Stimulated activated CD8-positive, alpha-beta memory T cell treated with anti-CD3 and anti-CD28 coated beads, Interleukin-7, amount 100 ng/mL, for 1 hour (primary cell): ENCODE measurements at places on chromosomes 7 and 10.

DNA sequence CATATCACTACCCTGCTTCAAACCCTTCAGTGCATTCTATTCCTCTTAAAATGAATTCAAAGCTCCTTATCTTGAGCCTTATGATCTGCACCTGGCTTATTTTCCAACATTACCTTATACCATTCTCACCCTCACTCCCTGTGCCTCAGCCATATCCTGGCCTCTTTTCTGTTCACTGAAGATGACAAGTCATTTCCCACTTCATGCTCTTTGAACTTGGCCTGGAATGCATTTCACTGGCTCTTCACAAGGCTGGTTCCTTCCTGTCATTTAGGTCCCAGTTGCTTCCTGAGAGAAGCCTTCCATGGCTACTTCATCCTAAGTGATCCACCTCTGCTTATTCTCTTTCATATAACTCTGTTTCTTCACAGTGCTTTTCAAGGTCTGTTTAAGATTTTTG, 3.2 kb upstream of the LIPF start:
- no peak for DNase-seq

DNA sequence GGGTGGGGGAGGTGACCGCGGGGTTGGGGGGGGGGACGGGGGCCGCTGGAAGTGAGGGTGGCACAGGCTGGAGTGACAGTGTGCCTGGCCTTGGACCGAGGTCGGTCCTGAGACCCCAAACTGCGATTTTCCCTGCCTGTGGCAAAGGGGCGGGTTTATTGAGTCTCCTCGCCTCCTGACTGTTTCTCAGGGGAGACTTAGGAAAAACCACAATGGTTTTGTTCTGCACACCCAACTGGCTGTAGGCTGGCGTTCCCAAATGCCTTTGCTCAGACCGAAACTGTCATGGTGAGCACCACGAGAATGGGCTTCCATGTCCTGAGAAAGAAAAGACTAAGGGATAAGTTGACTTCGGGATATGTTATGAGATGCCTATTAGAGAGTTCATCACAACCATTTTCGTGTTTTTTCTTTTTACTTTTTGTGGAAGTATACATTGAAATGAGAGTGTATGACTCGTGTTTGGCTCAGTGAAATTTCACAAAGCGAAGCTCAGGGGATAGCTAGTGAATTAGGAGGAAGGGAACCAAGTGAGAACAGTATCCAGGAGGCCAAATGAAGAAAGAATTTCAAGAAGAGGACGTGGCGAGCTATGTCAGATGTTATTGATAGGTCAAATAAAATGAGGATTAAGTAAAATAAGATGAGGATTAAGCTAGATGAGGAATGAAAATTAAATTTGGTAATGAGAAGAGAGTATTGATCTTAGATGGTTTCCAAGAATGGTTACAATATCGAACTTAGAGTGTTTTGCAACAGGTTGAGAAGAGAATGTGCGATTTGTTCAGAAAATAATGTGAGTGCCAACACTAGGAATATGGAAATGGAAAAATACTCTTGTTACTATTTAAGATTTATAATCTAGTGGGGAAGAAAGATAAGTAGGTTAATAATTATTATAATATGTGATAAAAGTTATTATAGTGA, 918 bp downstream of the NET1 start:
- DNase-seq: no peak

DNA sequence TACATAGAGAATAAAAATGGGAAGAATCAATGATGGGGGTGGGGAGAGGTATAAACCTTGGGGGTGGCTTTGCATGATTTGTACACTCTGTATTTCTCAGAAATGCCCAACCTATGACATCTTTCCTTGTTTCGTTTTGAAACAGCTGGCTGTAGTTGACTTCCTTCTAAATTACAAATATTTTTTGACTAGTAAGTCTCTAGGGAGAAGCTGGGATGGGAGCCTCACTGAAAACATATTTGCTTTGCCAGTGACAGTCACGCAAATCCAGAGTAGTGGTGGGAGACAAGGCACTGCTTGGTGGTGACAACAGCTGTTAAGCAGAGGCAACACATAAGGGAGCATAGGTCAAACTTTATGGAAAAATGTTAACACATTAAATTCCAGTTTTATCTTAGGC, 440.5 kb downstream of the SEMA3D start:
- no peak for DNase-seq

GRCh38 chr7:69906283-69906995, 308.2 kb downstream of the AUTS2 start:
- no peak for DNase-seq

- no peak for DNase-seq
Observed at GRCh38 chr7:37083311-37084096, 359.2 kb upstream of the AOAH start.

DNA sequence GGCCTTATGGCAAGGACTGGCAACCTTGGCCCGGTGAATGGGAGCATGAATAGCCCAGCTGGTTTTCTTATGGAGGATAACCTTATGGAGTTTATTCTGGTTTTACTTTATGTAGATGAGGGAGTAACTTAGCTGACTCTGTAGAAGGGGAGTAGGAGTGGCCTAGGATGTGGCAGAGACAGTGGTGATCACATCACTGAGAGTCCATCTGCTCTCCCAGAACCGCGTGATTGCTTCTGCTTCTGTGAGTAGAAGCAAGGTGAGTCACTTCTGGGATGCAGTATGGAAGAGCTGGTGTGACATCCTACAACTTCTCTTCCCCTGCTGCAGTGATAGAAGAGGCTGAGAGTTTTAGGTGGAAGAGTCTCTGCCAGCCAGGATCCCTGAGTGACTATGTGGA, 129.2 kb downstream of the RPS24 start:
- no peak for DNase-seq

DNA sequence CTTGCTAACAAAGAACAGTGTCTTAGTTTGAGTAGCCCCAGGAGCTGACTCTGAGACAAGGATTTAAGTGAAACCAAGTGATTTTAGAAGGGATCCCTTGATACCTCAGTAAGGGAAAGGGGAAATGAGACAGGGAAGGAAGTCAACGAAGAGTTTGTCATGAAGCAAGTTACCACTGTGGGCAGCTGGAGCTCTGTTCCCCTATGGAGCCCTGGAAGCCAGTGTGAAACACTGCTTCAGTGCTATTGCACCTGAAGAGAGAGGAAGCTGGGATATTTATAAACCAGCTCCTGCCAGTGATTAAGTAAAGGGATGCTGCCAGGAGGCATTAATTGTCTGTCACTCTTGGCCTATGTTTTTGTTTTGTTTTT, 58.9 kb upstream of the WAPL start:
- no peak for DNase-seq

GRCh38 chr7:19620470-19620869, 88.4 kb downstream of the POLR1F start:
- no peak for DNase-seq

- no peak for DNase-seq
Observed at GRCh38 chr10:19518632-19519031, 297.6 kb upstream of the PLXDC2 start.

GRCh38 chr7:135193615-135194081, 17.7 kb downstream of the WDR91 start:
- no peak for DNase-seq

GRCh38 chr10:129742742-129743550, 221.1 kb downstream of the EBF3 start:
- DNase-seq: no peak

DNA sequence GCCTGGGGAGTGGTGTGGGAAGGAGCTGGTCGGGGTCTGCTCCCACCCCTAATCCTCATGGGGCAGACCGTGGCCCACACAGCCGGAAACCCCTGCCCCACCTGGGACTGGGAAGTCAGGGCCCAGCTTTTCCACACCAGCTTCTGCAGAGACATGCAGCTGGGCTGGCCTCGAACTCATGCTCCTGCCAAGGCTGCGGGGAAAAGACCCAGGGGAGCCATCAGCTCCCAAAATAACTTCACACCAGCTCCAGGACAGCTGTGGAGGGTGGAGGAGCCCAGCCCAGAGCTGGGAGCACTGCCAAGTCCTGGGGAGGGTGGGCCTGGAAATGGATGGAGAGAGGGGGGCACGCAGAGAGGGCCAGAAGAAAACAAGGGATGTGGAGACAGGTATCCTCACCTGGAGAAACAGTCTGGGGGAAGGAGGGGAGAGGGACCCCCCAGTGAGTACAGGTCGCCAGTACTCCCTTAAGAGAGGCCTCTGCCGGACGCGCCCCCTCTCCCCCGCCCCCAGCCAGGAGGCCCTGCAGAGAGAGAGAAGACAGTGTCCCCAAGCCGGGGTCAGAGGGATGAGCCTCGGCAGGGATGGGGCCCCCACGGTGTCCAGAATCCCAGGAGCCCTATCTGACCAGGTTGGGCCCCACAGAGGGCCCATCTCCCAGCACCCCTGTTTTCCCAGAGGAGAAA, 11.5 kb upstream of the GRIFIN start:
- no peak for DNase-seq

DNA sequence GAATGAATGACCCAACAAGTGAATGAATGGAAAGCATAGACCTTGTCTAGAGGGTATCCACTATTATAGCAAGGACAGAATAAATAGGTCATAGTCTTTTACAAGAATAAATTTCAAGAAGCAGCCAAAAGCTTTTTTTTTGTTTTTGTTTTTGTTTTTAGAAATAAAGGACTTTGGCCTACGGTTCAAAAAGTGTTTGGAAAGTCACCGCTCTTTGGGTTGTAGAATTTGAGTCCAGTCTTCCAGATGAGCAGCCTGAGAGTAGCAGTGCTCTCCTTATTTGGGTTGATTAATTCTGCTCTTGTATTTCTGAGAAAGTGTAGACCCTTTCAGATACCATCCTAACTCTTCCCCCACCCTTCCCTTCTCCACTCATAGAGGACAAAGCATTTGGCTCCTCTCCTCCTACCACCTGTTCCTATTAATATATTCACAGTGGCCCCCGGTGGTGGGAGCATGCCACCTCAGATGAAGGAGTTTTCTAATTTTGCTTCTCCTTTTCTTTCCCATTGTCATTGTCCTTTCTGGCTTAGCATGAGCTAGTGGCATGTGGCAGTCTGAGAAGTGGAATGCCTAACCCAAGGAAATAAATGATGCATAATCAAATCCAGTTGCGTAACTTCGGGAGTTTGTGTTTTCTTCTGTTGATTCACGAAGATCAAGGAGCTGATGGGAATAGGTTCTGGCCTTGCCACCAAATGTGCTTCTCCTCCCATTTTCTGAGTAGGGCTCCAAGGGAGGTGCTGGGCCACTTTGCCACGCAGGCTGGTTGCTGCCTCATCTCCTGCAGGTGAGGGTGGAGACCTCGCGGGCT, 114.7 kb downstream of the CHN2 start:
- no peak for DNase-seq

- no peak for DNase-seq
Observed at GRCh38 chr7:116305485-116306408, 95.4 kb downstream of the TES start.

DNA sequence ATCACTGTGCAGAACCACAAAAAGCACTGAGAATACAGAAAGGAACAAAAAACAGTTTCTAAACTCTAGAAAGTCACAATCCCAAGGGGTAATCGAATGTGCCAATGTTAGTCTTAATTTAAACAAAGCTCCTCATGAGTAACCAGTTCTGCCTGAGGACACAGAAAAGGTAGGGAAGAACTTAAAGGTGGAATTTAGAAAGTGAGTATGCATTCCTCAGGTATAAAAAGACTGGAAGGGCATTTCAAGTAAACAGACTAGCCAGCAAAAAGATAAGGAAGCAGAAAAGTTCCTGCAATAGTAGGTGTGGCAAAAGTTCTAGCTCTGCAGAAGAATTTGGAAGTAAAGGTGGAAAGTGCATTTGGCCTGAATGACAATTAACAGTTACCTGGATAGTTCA, 84.6 kb upstream of the DLX6 start:
- no peak for DNase-seq

- no peak for DNase-seq
Observed at GRCh38 chr10:76560338-76560737, 1077.3 kb downstream of the KCNMA1 start.

GRCh38 chr7:70884440-70884764, 247.5 kb upstream of the GALNT17 start:
- no peak for DNase-seq
